ENCODE measurements at places on chromosomes 16 and 17. TPM values are rescaled to one million over a fixed set of nuclear protein-coding genes. Genes with fewer than 3 reads are reported as not detected.

Gene NLRP1
- 14.2 TPM for polyA plus RNA-seq

Gene KRTAP4-9
- not detected for polyA plus RNA-seq

Gene C17orf107
- 3.2 TPM for polyA plus RNA-seq

Gene PIRT
- 0.55 TPM for polyA plus RNA-seq

Gene WNT3
- polyA plus RNA-seq, result 0.37 TPM

Gene CCL3
- polyA plus RNA-seq, result 2.0 TPM

Gene CX3CL1
- polyA plus RNA-seq, result 11.5 TPM

Gene SMTNL2
- 1.9 TPM for polyA plus RNA-seq

Gene HOXB9
- not detected for polyA plus RNA-seq

Gene TTYH2
- 1.8 TPM for polyA plus RNA-seq

Gene ZACN
- 1.4 TPM for polyA plus RNA-seq
